GOT3 (cell line): ENCODE measurements at places on chromosomes 1 and 21.

DNA sequence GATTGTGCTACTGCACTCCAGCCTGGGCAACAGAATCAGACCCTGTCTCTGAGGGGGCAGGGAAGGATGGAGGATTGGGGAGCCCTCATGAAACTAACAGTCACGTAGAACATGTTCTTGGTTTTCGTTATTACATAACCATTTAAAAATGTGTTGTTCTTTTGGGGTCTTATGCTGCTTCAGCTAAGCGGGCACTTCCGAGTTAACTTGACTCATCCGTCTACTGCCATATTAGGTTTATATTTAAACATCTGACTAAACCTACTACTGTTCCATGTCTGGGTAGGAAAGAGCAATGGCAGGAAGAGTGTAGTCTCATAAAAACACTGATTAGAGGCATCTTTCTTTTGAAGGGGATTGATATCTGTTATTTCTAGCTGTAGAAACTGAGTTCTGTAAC, 59.5 kb upstream of the BMP8A start:
- no peak for DNase-seq

GRCh38 chr1:53654216-53655210, 84.5 kb downstream of the GLIS1 start:
- DNase-seq, result no peak

GRCh38 chr1:21818656-21819055, 6.6 kb downstream of the LDLRAD2 start:
- DNase-seq, result no peak

DNA sequence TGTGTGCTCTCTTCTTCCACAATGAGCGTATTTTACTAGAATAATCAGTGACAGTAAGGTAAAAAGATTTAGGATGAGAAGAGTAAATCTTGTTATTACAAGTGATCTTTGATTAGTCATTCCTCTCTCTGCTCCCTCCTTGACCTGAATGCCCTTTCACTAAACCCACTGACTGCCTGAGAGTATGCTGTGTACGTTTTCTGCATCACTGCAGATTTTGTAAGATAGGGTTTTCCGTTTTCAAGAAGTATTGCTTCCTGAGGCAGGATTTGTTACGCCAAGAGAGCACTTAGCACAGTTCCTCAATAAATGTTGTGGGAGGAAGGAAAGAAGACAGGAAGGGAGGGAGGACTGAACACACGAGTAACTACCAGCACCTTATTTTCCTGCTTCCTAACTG, 7.7 kb upstream of the LAMB3 start:
- DNase-seq, result no peak

- DNase-seq, result no peak
Observed at GRCh38 chr1:175089136-175089718, 21.6 kb downstream of the TNN start.

GRCh38 chr1:110262296-110262695, 52.2 kb downstream of the KCNC4 start:
- no peak for DNase-seq

DNA sequence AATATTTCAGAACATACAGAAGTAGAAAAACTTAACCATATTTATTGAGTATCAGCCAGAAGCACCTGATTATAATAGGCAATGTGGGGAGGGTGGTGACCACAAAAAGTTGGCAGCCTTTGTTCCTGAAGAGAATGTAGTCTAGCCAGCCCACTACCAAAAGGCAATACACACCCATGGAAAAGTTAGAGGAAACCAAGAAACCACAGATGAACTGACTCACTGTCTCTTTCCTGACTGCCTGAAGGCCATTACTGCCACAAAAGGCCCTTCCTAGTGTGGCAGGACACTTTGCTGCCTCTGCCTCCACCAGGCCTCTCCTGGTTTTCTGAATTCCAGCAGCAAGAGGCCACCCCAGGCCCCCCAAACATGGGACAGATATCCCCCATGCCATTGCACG, 14.6 kb upstream of the PROX1 start:
- DNase-seq, result no peak

- no peak for DNase-seq
Observed at GRCh38 chr21:16519036-16519435, 789.3 kb downstream of the USP25 start.

GRCh38 chr21:32653326-32653901, 41.2 kb upstream of the CFAP298 start:
- no peak for DNase-seq

DNA sequence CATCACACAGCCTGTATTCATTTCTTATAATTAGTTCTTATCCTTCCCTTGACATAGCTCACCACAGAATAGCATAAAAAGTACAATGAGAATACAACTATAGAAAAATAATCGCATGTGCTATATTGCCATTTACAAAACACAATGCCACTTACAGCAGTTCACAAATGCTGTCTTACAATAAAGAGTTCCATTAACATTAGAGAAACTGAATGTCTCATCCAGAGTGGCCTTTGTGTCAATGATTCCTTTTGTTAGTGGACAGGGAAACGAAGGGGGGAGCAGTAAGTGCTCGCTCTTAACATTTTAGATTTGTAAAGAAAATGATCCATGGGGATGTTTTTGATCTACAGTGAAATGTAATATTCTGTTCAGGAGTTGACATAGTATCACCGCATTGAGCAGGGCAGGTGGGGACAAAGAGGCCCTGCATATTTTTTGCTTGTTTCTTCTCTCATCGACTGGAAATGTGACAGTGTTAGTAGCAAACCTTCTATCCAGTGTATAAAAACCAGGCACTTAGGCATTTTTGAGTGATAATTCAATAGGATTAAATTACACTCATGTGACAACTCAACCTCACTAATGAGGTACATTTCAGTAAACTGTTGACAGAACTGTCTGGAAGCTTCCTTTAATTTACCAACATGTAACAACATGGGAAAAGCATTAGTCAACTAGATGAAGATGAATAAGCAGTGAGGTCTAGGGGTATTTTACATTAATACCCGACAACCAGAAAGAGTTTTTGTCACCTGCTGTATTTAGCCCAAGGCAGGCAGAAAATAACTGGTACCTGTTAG, 35.6 kb upstream of the RRP15 start:
- no peak for DNase-seq

DNA sequence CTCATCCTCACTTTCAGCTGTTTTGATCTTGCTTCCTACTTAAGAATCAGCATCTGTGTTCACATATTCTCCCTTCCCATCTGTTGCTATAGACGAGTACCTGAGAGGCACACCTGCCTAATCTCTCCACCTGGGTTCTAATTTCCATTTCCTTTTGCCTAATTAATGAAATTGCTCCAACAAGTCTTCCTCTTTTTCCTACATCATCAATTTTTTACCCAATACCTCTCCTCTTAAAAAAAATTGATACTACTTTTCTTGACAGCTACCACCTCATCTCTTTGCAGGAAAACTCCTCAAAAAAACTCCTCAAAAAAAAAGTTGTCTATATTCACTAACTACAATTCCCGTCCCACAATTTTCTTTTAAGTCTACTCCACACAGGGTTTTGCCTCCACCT, 71.8 kb downstream of the NME7 start:
- no peak for DNase-seq

DNA sequence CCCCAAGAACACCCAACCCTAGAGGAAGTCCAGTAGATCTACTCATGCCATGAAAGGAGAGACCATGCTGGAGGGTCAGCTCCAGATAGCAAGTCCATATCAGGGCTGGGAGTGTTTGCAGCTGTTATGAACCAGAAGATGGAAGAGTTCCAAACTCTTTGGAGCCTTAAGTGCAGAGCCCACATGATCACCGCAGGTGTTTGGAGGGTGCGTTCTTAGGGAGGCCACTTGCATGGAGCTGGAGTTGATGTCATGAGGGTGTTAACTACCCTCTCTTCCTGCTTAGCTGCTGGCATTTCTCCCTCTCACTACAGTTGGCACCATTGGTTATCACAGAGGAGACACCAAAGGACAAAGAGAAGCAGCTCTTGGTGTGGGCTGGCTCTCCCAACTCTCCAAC, 616.9 kb downstream of the AJAP1 start:
- DNase-seq, result no peak

DNA sequence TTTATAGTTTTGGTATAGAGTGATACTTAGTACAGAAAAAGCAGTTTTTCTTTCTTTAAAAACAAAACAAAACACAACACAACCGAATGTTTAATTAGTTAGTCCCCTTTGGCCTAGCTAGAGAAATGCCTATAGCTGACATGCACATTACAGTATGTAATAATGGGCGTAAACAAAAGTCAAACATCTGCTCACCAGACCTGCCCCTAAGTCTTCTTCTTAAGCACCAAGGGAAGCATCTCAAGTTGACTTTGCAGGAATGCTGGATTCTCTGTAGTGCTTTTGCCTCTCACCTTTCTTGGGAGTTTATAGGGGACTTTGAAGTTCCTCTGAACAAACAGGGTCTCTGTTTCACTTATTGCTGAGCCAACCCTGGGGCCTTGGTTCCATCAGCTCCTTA, 143.7 kb downstream of the TM2D1 start:
- no peak for DNase-seq

- no peak for DNase-seq
Observed at GRCh38 chr1:178953538-178954324, 72.0 kb upstream of the FAM20B start.

- no peak for DNase-seq
Observed at GRCh38 chr21:22244516-22244915, 1246.3 kb downstream of the NCAM2 start.

GRCh38 chr1:224523676-224524075, 89.1 kb upstream of the WDR26 start:
- no peak for DNase-seq

DNA sequence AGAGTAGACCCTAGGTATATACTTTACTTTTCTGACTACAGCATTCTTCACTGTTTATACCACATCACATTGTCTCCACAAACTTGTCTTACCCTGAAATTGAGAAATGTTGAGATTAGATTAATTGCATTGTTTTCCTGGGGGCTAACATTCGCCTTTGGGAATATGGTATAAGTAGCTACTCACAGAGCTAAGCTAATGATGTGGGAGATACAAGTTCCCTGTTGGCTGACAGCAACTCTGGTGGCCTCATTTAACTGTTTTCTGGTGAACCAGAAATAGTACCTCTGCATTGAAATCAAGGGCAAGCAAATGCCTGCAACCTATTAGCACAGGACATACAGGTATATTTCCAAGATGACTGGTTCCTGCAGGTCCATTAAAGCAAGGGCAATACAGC, 13.2 kb upstream of the VCAM1 start:
- DNase-seq, result no peak

GRCh38 chr1:213124590-213124989, 73.5 kb downstream of the RPS6KC1 start:
- DNase-seq, result no peak

DNA sequence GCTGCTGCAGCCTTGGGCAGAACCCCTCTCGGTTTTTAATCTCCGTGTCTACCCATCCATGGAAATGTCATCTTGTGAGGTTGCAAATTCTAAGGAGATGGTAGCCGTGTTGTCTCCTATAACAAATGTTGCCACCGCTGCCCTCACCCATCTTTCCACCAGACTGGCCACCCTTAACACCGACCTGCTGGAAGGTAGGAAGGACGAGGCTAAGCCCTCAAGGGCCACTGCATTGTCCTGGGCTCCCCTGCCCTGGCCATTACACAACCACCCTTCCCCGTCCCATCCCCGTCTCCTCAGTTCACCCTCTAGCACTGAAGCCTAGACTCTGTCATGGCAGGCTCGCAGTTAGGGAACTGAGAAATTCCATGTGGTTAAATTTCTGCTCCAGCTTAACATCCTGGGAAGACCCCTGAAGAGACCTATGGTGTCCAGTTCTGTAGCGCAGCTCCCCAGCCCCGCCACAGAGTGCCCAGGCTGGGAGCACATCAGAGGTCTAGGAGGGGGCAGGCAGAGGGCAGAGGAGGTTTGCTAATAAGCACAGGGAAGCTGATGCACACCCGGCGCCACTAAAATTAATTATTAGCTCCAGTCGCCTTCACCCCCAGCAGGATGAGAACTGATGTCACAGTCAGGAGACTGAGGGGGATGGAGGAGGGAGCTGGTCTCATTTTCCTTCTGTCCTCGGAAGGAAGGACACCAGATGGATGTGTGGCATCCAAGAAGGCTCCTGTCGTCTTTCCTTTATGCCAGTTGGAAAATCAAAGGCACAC, 38.3 kb downstream of the STUM start:
- DNase-seq, result no peak

DNA sequence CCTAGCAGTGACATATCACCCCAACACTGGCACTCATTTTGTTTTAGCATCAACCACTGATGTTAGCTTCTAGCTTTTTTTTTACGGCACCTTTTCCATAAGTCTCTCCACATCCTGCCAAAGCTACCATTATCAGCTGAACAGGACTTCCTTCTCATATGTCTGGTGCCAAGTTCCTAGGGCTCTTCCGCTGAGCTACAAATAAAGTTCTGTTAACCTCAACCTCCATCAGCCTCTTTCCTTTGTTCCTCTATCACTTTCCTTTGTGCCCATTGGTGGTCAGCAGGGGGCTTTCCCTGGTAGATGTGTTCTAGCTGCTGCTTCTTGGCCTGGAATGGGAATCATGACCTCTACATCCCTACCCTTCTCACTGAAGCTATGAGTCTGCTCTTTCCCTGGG, 163.8 kb downstream of the FAF1 start:
- no peak for DNase-seq

GRCh38 chr21:30986965-30987364, 51.3 kb downstream of the KRTAP19-8 start:
- no peak for DNase-seq

- no peak for DNase-seq
Observed at GRCh38 chr1:110645821-110646735, 28.7 kb downstream of the KCNA3 start.

DNA sequence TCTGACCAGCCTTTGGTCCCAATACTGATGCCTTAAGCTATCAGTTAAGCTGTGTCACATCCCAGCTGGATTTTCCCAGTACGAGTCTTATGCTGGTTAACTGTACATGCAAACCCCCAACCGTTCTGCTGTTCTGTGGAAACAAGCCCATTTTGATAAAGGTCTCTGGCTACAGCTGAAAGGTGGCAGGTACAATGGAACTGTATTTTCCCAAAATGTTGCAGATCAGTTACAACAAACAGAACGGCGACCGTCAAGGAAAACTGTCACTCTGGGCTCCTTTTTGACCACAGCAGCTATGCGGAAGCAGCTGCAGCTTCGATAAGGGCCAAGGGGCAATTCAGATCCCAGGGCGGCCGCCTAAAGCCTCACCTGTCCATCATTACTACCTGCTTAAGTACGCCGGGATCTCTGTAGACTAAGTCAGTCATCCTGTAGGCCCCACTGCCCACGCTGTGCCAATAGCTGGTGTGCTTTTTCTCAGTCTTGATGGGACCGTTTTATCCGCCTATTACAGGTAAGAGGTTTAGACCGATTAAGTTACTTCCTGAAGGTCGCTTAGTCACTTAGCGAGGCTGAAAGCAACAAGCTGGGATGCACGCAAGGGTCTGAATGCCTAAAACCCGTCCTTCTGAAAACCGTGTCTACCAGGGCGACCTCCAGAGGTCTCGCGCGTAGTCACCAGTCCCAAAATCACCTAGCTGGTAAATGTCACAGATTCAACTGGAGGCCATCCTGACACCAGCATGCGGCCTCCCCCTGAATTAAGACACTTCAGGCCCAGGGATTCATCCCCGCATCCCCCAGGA, 11.1 kb upstream of the RAB42 start:
- DNase-seq, result no peak

DNA sequence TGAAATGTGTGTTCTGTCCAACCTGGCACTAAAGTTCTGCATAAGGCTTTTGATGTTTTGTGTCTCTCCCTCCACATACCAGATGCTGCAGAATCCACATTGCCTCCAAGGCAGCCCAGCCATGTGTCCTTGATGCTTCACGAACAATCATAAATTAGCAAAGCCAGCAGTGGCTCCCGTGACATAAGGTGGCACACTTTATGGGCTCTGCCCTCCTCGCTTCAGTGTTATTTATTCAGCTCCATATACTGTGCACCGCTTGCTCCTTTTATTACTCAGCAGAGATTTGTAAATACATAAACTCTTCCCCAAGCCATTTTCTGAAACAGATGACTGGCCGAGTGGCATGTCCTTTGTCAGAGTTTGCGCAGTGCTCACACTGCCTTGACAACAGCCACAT, 112.8 kb upstream of the SLC35F3 start:
- no peak for DNase-seq
